Thymus (tissue), 14 donors: ENCODE measurements at places on chromosomes 16 and 17. TPM values are rescaled to one million over a fixed set of nuclear protein-coding genes. Genes with fewer than 3 reads are reported as not detected.

Gene KRTAP9-4
- total RNA-seq, result not detected

DNA sequence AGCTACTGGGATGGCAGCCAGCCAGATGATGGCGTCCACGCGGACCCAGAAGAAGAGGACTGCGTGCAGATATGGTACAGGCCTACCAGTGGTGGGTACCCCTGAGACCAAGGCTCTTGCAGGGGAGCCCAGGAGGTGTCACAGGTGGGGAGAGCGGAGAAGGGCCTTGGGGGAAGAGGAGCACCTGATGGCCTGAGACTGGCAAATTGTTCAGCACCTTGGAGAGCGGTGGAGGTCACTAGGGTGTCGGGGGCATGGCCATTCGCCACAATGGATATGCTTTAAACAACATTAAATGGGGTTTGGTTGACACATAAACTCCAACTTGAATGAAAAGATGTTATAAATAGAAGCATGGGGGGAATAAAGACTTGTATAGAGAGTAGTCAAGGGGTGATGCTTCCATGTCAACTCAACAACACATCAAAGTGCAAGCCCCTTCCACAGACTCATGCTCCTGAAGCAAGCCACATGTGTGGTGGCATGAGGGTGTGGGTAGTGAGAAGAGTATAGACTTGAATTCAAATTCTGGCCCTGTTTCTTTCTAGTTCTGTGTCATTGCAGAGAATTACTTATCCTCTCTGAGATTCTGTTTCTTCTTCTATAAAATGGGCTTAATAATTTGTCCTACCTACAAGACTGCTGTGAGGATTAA lies 22.2 kb downstream of the CLEC19A start:
- H3K27me3 ChIP-seq, result no peaks in the 10 kb centered on the region
- no peak for DNase-seq
- no peaks in the 10 kb centered on the region for H3K36me3 ChIP-seq
- H3K27ac ChIP-seq, result no peak overlapping the region

Gene SLC5A11
- 0.09 TPM for total RNA-seq

- H3K27me3 ChIP-seq, result no peaks in the 10 kb centered on the region
- no peak for DNase-seq
- H3K36me3 ChIP-seq, result peaks cover 66% of the 10 kb centered on the region
- H3K27ac ChIP-seq, result no peak overlapping the region
Observed at GRCh38 chr16:87707097-87707496, 58.7 kb downstream of the KLHDC4 start.

DNA sequence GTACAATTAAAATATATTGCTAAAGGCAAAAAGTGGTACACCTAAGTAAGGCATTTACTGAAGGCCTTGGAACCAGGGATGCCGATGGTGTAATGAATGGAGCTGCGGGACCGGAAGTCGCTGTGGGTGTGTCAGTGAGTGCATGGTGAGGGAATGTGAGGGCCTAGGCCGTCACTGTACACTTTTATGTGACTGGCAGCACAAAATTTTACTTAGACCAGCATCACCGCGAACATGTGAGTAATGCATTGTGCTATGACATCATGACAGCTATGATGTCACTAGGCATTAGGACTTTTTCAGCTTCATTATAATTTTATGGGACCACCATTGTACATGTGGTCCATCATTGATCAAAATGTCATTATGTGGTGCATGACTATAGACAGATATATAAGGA lies 14.7 kb downstream of the ALOX15B start:
- no peak overlapping the region for H3K4me3 ChIP-seq
- no peak for DNase-seq
- H3K27ac ChIP-seq, result no peak overlapping the region

- H3K4me1 ChIP-seq, result peaks cover 2% of the 10 kb centered on the region
- H3K36me3 ChIP-seq, result peaks cover 14% of the 10 kb centered on the region
- no peak overlapping the region for H3K27ac ChIP-seq
- no peak for DNase-seq
Observed at GRCh38 chr16:2692251-2692947, 10.1 kb downstream of the KCTD5 start.

Gene BOLA2
- total RNA-seq, result 10.6 TPM

- H3K27me3 ChIP-seq, result no peaks in the 10 kb centered on the region
- no peak for DNase-seq
- H3K4me1 ChIP-seq, result no peaks in the 10 kb centered on the region
- no peak overlapping the region for H3K4me3 ChIP-seq
- H3K36me3 ChIP-seq, result no peaks in the 10 kb centered on the region
Observed at GRCh38 chr17:32801641-32802040, 75.3 kb downstream of the MYO1D start.

GRCh38 chr17:58669853-58670252 lies 22.0 kb downstream of the TEX14 start:
- H3K4me1 ChIP-seq, result no peaks in the 10 kb centered on the region
- no peaks in the 10 kb centered on the region for H3K27me3 ChIP-seq
- no peak for DNase-seq
- no peak overlapping the region for H3K4me3 ChIP-seq

- no peaks in the 10 kb centered on the region for H3K27me3 ChIP-seq
- H3K36me3 ChIP-seq, result no peaks in the 10 kb centered on the region
- H3K4me3 ChIP-seq, result no peak overlapping the region
- no peak overlapping the region for H3K27ac ChIP-seq
- DNase-seq, result no peak
- H3K4me1 ChIP-seq, result no peaks in the 10 kb centered on the region
Observed at GRCh38 chr17:79975498-79976134, 60.1 kb downstream of the TBC1D16 start.

DNA sequence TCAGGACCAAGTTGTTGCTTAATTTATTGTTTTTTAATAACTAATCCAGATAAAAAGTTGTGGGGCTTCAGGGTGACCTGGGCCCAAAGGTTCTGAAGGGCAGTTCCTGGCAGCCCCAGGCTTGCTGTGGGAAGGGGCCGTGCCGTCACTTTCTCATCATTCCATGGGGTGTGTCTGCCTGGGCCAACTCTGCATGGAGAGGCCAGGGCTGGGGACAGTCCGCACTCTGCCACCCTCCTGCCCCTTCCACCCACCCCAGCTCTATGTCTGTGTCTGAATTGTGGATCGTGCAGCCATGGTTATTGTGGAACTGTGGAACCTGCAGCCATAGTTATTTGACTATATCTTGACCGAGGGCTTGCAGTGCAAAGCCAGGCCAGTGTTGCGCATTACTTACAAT lies 4.0 kb downstream of the LIMD2 start:
- no peaks in the 10 kb centered on the region for H3K27me3 ChIP-seq
- H3K27ac ChIP-seq, result no peak overlapping the region
- peaks cover 71% of the 10 kb centered on the region for H3K36me3 ChIP-seq
- peaks cover 17% of the 10 kb centered on the region for H3K4me1 ChIP-seq

Gene CSF3
- 0.09 TPM for total RNA-seq

GRCh38 chr16:78684030-78684611 lies 584.7 kb downstream of the WWOX start:
- H3K36me3 ChIP-seq, result no peaks in the 10 kb centered on the region
- no peak overlapping the region for H3K4me3 ChIP-seq
- H3K4me1 ChIP-seq, result no peaks in the 10 kb centered on the region
- H3K27ac ChIP-seq, result no peak overlapping the region
- no peaks in the 10 kb centered on the region for H3K27me3 ChIP-seq
- DNase-seq, result no peak

DNA sequence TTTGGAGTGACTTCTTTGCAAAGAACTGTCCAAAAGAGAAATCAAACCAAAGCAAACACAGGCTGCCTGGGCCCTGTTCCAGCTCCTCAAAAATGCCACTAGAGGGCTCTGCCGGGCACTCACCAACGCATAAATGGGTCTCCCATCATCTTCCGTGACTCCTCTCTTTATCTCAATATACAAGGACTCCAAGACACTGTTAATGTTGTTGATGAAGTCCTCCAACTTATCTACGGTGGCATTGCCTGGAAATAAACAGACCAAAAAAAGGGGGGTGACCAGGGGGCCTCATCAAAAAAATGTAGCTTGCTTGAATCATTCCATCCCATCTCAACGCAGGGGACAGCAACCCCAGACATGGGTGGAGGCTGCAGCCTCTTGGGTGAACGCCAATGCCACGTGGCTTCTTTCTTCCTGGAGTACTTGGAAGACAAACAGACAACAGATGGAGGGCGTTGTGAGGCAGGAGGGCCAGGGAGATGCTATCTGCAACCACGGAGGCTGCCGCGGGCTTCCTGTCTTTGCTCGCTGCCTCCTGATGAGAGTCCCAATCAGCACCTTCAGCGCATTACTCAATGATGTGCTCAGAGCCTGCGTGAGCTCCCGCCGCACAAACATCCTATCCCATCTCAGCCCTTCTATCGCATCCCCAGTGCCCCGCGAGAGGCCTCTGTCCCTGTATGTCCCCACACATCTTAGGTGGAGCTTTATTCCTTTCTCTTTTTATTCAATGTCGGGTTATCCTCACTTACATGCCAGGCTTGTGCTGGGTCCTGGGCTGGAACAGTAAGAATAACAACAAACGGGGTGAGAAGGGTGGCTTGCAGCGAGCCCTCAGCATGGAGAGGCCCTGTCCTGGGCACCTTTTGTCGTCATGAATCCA lies 32.0 kb downstream of the KDM8 start:
- H3K36me3 ChIP-seq, result peaks cover 17% of the 10 kb centered on the region
- peaks cover 84% of the 10 kb centered on the region for H3K4me1 ChIP-seq
- peak; percentile 63 for DNase-seq
- H3K27ac ChIP-seq, result peak overlapping the region; percentile 89
- H3K27me3 ChIP-seq, result no peaks in the 10 kb centered on the region
- no peak overlapping the region for H3K4me3 ChIP-seq

Gene ZG16B
- total RNA-seq, result 0.85 TPM

Gene CDRT15L2
- not detected for total RNA-seq

DNA sequence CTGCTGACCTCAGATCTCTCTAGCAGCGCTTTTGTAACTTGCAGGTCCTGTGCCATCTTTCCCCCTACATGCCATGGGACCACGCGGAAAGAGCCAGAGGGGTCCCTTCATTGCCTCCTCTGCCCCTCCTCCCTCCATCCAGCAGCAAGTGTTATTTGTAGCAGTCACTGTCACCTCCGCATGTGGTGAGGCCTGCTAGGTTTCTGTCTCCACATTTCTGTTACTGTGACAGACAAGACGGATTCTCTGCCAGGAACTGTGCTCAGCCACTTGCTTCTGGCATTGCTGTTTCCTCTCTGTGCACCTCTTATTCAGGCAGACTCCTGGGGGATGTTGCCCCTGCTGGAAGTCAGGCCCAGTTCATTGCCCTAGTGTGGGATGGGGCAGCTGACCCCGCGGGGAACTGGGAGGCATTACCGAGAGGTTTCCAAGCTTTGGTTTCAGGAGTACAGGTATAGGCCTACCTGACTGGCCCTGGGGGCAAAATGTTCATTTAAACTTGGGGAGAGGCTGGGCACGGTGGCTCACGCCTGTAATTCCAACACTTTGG lies 61.2 kb downstream of the RAB11FIP4 start:
- H3K27me3 ChIP-seq, result no peaks in the 10 kb centered on the region
- H3K4me3 ChIP-seq, result no peak overlapping the region
- no peaks in the 10 kb centered on the region for H3K4me1 ChIP-seq
- no peaks in the 10 kb centered on the region for H3K36me3 ChIP-seq

DNA sequence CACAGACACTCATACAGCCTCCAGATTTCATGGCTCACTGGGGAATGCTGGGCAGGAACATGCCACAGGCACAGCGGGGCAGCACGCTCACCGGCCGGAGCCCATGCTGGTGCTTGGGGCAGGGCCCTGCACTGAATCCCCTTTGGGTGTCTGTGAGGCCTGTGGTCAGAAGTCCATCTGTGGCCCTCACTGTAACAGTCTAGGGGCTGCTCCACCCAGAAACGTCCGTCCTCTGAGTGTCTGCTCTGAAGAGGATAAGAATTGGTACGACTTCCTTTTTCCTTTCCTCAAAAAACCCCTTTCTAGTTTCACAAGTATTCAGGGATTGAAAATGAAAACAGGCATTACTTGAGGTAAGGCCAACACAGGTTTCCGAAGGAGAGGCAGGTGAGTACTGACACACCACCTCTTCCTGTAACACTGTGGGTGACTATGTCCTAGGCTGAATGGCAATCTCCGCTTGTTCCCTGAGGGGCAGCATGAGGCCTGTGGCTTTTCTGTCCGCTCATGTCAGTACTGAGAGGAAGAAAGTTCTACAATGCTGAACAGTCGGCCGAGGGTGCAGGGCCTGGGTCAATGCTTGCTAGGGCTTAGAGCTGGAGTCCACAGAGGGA lies 42.5 kb downstream of the TMEM11 start:
- no peaks in the 10 kb centered on the region for H3K27me3 ChIP-seq
- no peak overlapping the region for H3K27ac ChIP-seq
- H3K36me3 ChIP-seq, result peaks cover 4% of the 10 kb centered on the region
- no peak for DNase-seq
- no peak overlapping the region for H3K4me3 ChIP-seq

GRCh38 chr17:63185420-63185819 lies 219.4 kb downstream of the TANC2 start:
- no peaks in the 10 kb centered on the region for H3K27me3 ChIP-seq
- no peak for DNase-seq
- no peaks in the 10 kb centered on the region for H3K36me3 ChIP-seq
- no peak overlapping the region for H3K27ac ChIP-seq

Gene ABCC12
- total RNA-seq, result 0.05 TPM

Gene PLD6
- 1.9 TPM for total RNA-seq

Gene HASPIN
- 9.1 TPM for total RNA-seq

DNA sequence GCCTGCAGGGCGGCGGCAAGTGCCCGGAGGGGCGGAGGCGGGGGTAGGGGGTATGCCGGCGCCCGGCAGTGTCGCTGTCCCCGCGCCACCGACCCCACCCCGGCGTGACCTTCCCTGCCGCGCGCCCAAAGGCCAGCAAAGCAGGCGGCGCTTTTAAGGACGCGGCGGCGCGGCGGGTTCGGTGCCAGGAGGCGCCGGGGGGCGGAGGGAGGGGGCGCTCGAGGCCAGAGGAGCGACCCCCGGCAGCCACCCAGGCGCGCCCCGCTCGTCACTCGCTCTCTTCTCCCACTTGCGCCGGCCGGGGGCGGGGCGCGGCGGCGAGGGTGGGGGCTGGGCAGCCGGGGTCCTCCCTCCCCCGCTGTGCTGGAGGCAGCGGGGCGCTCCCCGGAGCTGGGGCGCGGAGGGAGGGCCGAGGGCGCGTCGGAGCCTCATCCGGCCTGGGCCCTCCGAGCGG lies 8.6 kb upstream of the BAHCC1 start:
- no peak overlapping the region for H3K27ac ChIP-seq
- DNase-seq, result no peak
- peak overlapping the region; percentile 56 for H3K4me3 ChIP-seq
- peaks cover 44% of the 10 kb centered on the region for H3K27me3 ChIP-seq
- peaks cover 39% of the 10 kb centered on the region for H3K4me1 ChIP-seq

GRCh38 chr17:74816905-74817620 lies 40.9 kb upstream of the NAT9 start:
- no peak for DNase-seq
- peaks cover 10% of the 10 kb centered on the region for H3K36me3 ChIP-seq
- H3K4me3 ChIP-seq, result no peak overlapping the region
- no peak overlapping the region for H3K27ac ChIP-seq
- H3K4me1 ChIP-seq, result no peaks in the 10 kb centered on the region

- H3K27me3 ChIP-seq, result no peaks in the 10 kb centered on the region
- peak overlapping the region; percentile 29 for H3K4me3 ChIP-seq
- H3K27ac ChIP-seq, result peak overlapping the region; percentile 85
- peaks cover 45% of the 10 kb centered on the region for H3K4me1 ChIP-seq
Observed at GRCh38 chr17:80760511-80760911, 215.9 kb downstream of the RPTOR start.
